ENCODE measurements at places on chromosomes 3 and 15.

- no peak for DNase-seq
Observed at GRCh38 chr3:176807938-176808337, 389.3 kb downstream of the TBL1XR1 start.

- DNase-seq: no peak
Observed at GRCh38 chr15:37873336-37873735, 61.1 kb upstream of the TMCO5A start.

DNA sequence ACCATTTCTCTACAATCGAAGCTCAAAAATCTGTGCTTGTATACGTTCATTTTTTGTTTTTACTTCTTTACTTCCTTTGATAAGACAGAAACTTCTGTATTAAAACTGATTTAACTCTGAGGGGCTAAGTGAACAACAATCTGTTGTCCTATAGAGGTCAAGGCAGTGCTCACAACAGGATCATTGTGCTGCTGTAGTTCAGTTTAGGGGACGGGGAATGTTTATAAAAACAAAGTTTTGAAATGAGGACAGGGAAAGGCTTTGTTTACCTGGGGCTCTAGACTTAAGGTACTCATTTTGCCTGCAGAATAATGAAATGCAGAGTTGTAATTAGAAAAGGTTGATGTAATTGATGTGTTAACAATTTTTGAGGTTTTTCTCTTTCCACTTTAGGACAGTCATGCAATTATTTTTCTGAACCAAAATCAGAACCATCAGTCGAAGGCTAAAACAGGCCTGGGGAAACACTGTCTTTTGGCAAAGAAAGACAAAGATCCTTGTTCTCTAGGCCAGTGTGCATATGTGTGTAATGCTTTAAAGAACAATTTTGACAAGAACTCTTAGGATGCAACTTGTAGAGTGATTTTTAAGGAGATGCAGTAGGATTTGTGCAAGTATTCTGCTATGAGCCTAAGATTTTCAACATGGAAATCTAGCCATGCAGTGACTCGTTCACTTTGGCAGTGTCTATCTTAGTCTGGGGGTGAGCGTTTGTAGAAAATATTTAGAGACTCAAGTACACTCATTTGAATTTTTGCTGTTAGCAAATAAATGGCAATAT lies 165.2 kb downstream of the PGPEP1L start:
- DNase-seq: no peak

DNA sequence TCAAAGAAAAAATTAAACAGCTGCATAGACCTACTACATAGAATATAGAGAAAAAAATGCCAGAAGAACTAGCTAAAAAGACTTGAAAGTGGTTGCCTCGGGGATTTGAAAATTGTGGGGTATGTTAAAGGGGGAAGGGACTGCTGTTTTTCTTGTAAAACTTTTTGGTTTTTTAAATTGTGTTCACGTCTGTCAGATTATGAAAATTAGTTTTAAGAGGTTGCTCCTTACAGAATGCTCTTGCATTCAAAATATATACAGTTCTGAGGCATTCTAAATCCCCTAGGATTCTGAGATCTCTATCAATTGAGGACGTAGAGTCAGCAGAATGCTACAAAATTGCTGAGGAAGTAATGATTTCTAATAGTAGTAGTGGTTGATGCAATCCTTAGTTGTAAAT lies 28.6 kb downstream of the PIAS1 start:
- DNase-seq: no peak

DNA sequence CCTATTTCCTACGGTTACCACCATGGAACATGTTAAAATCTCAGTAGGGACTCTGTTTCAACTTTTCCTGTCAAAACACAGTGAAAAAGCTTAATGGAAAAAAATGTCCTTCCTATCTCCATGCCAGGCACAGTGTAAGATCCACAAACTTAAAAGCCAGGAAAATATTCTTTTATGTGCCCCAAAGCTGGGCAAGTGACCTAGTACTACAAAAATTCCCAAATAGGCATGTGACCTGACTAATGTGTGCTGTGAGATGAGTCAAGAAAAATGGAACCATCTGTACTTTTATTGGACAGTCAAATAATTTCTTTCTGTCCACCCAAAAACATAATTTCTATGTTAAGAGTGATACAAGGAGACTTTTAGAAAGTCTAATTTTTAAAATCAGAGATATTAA lies 406.0 kb downstream of the ZBTB20 start:
- DNase-seq: no peak

DNA sequence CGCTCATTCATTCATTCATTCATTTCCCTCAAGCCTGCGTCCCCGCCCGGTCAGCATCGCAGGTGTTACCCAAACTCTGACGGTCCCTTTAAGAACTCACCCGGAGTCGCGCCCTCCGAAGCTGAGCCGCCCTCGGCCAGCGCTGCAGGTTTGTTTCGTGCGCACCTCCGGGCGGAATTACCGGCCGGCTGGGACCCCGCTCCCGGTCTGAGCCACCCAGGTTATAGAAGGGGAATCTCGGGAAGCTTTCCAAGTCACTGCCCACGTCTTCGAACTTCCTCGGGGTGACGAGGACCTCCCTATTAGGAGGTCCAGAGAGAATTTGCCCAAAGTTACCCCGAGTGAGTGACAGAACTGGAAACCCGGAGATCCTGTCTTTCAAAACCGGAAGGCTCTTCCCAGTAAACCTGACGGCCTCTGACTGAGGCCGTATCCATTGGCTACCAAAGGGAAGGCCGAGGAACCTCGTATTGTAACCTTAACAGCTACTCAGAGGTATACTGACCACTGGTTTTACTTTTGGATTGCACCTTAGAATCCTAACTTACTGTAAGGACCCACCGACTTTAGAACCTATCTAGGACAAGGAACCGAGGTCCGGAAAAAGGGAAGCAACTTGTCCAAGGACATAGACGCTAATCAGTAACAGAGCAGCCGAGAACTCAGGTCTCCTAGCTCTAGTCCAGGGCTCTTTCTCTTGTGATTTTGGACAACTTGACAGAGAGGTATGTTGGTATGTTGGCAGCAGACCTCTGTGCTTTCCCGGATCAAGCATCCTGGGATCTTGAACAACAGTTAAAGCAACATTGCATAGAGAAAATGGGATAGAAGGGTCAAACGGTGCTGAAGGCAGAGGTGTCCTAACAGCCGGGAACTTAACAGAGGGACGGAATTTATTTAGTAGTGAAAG lies 788 bp upstream of the DLG1 start:
- DNase-seq: peak; percentile 70
